ENCODE measurements at places on chromosomes 12 and 14. TPM values are rescaled to one million over a fixed set of nuclear protein-coding genes. Genes with fewer than 3 reads are reported as not detected.

DNA sequence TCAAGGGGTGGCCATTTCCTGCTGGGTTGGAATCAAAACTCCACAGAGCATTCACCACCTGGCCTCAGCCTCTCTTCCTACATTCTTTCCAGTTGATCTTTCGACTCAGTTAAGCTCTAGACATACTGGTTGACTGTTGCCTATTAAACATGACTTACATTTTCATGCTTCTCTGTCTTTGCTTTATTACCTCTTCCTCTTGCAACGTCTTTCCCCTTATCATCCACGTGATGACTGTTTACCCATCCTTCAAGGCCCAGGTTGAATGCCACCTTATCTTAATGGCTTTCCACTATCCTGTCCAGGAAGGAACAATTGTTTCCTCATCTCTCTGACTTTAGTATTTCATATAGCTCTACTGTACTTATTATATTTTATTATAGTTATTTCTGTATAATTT lies 24.4 kb upstream of the CCDC175 start:
- H3K4me1 ChIP-seq, result no peaks in the 10 kb centered on the region
- DNase-seq, result no peak
- H3K4me3 ChIP-seq, result no peak overlapping the region
- H3K27ac ChIP-seq, result no peak overlapping the region

DNA sequence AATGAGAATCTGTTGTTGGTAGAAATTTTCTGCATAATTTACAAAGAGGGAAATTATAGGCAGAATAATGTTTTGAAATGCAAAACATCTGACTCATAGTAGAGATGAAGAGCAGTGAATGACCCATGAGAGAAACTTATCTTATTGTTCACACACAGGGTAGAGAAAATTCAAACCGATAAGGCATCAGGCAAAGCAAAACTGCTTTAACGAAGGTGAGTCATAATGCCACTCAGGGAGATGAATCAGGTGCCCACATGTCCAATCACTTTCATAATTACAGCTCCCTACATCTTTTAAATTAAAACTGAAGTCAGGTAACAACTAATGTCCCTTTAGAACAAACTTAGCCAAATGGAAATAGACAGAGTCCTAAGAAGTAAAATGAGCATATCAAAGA lies 265.6 kb upstream of the GARIN6 start:
- no peak for DNase-seq
- H3K4me3 ChIP-seq, result no peak overlapping the region
- no peak overlapping the region for H3K27ac ChIP-seq
- no peaks in the 10 kb centered on the region for H3K4me1 ChIP-seq
- H3K36me3 ChIP-seq, result no peaks in the 10 kb centered on the region

The EML1 gene
- 2.4 TPM for total RNA-seq

- H3K4me1 ChIP-seq, result peaks cover 56% of the 10 kb centered on the region
- no peak for DNase-seq
- no peak overlapping the region for H3K4me3 ChIP-seq
- no peaks in the 10 kb centered on the region for H3K27me3 ChIP-seq
- peak overlapping the region; percentile 88 for H3K27ac ChIP-seq
Observed at GRCh38 chr14:49961270-49962222, 68.7 kb downstream of the ARF6 start.

The SERPINA9 gene
- total RNA-seq, result not detected

DNA sequence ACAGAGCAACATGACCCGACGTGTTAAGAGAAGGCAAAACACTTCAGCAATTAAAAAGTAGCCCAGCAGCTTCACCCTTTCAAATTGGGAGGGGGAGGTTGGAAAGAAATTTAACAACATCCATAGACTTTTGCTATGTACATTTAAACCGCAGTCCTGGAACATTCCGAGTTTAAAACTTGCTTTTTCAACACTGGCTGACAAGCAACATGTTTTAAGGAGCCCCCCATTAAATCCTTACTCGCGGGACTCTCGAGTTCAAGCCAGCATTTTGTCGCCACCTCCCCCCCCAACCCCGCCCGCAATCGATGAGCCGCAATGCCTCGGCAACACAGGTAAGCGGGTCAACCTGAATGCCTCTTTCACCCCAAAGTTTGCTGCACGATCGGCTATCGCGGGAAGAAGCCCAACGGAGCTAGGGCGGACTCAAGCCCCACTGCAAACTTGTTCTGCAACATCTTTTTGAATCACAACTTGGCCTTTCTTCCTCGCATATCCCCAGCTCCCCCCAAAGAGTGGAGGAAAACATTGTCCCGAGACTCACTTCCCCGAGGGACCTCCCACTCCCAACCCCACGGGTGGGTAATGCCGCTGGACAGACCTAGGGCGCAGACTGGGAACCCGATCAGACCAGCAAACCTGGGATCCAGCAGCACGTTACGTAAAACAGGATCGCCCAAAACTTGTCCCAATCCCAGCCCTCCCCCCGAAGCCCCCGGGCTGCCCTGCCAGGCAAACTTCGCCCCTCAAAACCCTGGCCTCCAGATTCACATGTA lies 777 bp downstream of the ZFP36L1 start:
- H3K27ac ChIP-seq, result peak overlapping the region; percentile 98
- H3K27me3 ChIP-seq, result no peaks in the 10 kb centered on the region
- DNase-seq, result peak; percentile 22
- peaks cover 46% of the 10 kb centered on the region for H3K36me3 ChIP-seq

GRCh38 chr12:130156652-130157275 lies 5.5 kb upstream of the FZD10 start:
- no peaks in the 10 kb centered on the region for H3K4me1 ChIP-seq
- H3K27me3 ChIP-seq, result peaks cover 65% of the 10 kb centered on the region
- DNase-seq, result no peak
- H3K36me3 ChIP-seq, result no peaks in the 10 kb centered on the region

GRCh38 chr12:91179315-91179714 lies 3.3 kb downstream of the DCN start:
- H3K27ac ChIP-seq, result no peak overlapping the region
- no peaks in the 10 kb centered on the region for H3K27me3 ChIP-seq
- H3K4me1 ChIP-seq, result no peaks in the 10 kb centered on the region
- H3K4me3 ChIP-seq, result no peak overlapping the region

DNA sequence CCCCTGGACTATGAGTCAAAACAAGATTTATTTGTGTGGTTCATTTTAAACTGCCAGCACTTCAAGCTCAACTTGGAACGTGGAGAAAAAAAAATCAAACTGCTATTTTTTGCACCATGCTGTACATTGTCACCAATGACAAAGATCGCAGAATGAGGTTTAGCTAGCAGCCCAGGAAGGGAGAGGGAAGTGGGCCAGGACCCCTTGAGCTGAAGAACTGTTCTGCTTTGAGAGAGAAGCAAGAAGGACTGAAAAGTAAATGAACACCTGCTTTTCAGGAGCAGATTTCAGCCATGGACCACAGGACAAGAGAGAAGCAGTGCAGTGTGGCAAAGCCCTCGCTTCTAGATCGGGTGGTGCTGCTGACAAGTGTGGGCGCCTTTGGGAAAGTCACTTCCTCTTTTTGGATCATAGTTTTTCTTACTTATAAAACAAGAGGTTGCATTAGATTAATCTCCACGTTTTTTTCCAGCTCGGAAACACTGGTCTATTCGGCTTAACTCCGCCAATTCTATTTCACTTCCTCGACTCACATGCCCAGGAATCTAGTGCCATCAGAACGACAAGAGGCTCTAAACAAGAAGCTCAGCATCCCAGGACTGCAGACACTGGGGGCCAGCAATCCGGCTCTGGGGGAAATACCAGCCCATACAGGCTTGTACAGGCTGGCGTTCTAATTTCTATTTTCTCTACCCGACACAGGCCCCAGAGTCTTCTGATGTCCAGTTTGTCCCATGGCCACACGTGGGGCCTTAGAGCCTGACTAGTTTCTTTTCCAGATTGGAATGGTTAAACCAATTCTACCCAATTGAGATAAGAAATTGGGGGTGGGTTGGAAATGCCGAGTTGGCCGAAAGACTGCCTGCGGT lies 129.9 kb downstream of the CRACR2A start:
- no peak for DNase-seq
- no peaks in the 10 kb centered on the region for H3K4me1 ChIP-seq
- no peak overlapping the region for H3K27ac ChIP-seq
- H3K27me3 ChIP-seq, result peaks cover 95% of the 10 kb centered on the region
- no peaks in the 10 kb centered on the region for H3K36me3 ChIP-seq

The TCL1B gene
- not detected for total RNA-seq

DNA sequence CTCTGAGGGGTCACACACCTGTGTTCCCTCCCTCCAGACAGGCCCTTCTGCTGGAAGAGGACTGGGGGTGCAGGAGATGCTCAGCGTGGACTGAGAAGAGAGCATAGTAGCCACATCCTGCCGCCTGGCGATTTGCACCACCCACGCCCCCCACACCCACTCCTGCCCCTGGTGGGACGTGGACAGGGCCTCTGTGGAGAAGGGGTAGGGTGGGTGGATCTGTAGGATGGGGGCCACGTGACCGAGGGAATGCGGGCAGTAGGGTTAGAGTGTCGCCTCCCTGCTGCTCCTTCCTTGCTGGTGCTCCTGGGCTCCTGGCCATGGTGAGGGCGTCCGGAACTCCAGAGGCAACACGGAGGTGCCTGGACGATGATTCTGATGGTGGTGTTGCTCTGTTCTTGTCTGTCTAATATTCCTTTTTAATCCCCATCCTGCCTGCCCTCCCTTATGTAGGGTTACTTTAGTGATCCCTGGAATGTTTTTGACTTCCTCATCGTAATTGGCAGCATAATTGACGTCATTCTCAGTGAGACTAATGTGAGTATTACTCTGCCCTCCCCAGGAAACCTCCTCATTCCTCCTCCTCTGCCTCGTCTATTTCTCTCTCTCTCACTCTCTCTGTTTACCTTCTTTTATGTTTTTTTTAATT lies 161.5 kb upstream of the FKBP4 start:
- no peaks in the 10 kb centered on the region for H3K36me3 ChIP-seq
- H3K27me3 ChIP-seq, result peaks cover 100% of the 10 kb centered on the region
- DNase-seq, result no peak
- H3K4me1 ChIP-seq, result no peaks in the 10 kb centered on the region
- H3K27ac ChIP-seq, result no peak overlapping the region
- no peak overlapping the region for H3K4me3 ChIP-seq

DNA sequence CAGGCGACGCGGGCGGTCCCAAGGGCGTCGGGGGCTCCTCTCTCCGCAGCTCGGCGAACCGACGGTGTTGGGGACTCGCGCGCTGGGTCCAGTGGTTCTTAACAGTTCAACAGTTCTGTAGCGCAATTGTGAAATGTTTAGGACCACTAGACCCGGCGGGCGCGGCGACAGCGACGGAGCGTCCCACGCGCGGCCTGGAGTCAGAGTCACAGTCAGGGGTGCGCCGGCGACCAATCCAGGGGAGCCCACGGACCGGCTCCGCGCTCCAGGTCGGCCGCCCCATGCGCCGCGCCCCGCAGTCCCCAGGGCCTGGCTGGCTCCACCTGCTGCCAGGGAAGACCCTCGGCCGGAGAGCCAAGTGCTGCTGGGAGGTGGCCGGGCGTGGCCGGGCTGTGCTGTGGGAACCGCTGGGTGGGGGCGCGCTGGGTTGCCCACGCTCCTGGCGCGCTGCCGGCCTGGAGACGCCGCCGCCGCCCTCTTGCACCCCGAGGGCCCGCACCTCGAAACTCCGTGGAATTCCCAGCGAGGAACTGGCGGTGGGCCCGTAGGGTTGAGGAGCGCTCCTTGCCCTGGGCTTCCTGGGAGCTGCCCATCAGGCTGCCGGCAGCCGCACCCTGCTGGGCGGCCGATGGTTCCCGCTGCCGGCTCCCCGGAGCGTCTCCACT lies 20.9 kb upstream of the KIF26A start:
- peaks cover 14% of the 10 kb centered on the region for H3K27me3 ChIP-seq
- no peak for DNase-seq
- peak overlapping the region; percentile 92 for H3K4me3 ChIP-seq
- no peaks in the 10 kb centered on the region for H3K36me3 ChIP-seq

- H3K36me3 ChIP-seq, result no peaks in the 10 kb centered on the region
- H3K27ac ChIP-seq, result no peak overlapping the region
- DNase-seq, result no peak
Observed at GRCh38 chr12:22169376-22169775, 123.4 kb downstream of the CMAS start.

DNA sequence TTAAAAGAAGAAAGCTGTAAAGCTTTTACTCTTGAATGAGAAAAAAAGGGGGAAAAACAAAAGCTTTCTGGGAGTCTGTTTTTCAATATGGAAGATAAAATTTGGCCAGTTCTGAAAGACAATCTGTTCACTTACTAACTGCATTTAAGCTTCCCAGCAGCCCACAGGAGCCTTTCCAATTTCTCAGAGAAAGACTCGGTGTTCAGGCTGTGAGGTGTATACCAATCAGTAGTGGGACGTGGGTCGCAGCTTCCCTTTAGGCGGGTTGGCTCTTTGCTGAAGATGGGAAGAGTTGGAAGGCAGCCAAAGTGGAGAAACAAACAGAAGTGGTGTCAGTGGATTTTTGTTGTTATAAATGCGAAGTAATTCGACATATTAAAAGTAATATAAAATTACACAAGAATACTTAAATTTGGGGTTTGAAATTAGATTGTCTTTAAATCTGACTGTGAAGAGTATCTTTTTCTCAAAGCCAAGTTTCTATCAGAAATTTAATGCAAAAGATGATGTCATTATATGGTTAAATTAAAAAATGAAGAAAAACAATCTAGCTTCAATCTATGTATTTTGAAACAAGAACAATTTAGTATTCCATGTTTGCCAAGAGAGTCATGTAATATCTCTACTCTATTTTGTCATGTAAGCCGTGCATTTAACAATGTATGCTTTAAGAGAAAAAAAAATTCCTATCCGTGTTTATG lies 590.2 kb upstream of the ATXN7L3B start:
- H3K27me3 ChIP-seq, result no peaks in the 10 kb centered on the region
- no peak for DNase-seq
- no peak overlapping the region for H3K27ac ChIP-seq

DNA sequence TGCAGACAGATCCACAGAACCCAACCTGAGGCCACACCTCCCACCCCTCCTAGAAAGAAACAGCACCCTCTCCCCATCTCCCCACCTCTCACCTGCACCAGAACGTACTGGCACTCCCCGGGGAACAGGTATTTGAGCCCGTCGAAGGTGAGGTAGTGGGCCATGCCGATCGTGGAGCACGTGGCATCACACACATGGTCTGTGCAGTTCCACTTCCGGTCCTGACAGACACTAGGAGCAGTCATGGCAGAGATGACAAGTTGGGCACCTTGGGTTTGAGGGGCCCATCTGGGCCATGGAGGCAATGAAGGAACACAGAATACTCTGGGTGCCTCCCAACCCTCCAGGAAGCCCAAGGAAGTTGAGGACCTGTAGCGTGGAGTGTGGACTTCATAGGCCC lies 89.5 kb upstream of the ANO2 start:
- no peak for DNase-seq
- H3K36me3 ChIP-seq, result no peaks in the 10 kb centered on the region
- H3K4me1 ChIP-seq, result no peaks in the 10 kb centered on the region
- H3K4me3 ChIP-seq, result no peak overlapping the region

GRCh38 chr14:104856869-104857860 lies 7.9 kb upstream of the CEP170B start:
- peaks cover 2% of the 10 kb centered on the region for H3K36me3 ChIP-seq
- H3K27ac ChIP-seq, result no peak overlapping the region
- H3K4me3 ChIP-seq, result no peak overlapping the region
- DNase-seq, result no peak

DNA sequence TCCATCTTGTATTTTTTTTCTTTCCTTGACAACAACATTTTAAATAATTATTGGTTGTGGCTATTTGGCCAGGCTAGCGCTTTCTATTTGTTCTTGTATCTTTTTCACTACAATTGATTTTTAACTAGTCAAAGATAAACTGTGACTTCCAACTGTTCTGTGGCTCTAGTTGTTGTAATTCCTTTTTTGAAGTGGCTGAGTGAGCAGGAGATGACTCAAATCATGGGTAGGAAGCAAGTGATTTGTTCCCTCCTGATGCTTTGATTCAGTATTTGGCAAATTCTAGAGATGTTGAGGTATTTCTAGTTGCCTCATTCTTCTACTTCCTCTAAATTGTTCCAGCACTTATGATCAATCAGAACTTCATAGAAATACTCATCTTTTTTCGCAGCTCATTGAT lies 633.5 kb downstream of the RERGL start:
- no peaks in the 10 kb centered on the region for H3K36me3 ChIP-seq
- no peak overlapping the region for H3K4me3 ChIP-seq
- H3K27me3 ChIP-seq, result no peaks in the 10 kb centered on the region

The PPP1R36 gene
- total RNA-seq, result 0.35 TPM
